Activated naive CD4-positive, alpha-beta T cell (primary cell): ENCODE measurements at places on chromosomes 16 and 17.
A peak's percentile ranks its signal among the peaks of the same experiment; 100 is the strongest.

DNA sequence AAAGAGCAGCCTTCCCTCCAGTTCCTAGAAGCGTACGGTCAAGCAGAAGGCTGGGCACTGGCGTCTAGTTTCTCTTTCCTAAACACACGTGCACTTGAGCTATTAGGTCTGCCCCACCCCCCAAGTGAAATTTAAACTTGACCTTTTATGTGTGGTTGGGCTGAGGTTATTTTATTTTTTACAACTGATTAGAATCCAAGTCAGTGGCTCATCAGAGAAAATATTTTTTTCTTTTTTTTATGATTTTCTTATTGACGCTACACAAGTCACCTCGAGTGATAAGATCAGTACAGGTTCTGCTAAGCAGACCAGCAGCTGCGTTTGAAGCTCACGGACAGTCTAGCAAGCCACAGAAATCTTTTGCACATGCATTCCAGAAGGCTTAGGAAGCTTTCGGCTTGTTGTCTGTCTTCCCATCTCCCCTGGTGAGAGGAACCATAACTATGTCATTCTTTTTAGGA lies 95.1 kb downstream of the ZFHX3 start:
- DNase-seq, result no peak

DNA sequence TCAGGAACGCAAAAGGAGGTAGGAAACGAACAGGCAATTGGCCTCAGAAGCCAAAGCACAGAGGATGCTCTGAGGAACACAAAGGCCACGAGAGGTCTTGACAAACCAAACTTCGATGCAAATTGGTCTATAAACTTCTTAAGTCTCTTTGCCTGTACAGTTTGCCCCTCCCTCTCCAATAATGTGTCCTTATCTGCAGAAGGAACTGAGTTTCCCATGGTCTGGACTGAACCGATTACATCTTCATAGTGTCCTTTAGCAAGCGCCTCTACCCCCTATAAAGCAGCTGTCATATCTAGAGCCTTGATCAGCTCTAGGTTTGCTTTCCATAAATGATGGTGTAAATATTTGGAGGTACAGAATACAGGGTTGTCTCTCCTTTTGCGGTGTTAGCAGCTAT lies 3.1 kb upstream of the CDRT4 start:
- no peak for DNase-seq

GRCh38 chr17:45172232-45172540 lies 10.5 kb downstream of the HEXIM2 start:
- no peak for DNase-seq

- peak; percentile 51 for DNase-seq
These were observed 6.0 kb downstream of the CPSF4L start for GRCh38 chr17:73255671-73256181.

DNA sequence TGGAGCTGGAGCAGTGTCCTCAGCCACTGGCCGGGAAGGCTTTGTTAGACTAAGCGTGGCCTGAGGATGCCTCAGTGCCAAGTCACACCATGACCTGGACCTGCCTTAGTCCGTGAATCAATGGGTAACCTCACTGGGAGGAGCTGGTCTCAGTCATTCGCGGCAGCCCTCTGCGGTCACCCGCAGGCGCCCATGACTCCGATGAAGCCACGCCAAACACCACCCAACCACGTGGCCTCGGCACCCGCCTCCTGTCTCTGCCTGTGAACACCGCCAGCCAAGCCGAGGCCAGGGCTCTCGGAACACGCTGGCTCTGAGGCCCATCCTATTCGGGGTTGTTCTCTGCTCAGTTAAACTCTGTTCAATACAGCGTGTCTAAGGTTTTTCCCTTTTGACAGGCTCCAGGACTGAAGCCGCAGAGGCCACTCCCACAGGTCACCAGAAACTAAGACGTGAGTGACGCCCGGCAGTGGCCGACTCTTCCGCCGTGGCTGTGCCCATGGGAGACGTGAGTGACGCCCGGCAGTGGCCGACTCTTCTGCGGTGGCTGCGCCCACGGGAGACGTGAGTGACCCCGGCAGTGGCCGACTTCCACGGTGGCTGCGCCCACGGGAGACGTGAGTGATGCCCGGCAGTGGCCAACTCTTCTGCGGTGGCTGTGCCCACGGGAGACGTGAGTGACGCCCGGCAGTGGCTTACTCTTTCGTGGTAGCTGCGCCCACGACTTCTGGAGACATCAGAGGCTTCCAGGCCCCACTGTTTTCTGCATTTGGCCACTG lies 16.8 kb upstream of the PABPN1L start:
- DNase-seq, result no peak

DNA sequence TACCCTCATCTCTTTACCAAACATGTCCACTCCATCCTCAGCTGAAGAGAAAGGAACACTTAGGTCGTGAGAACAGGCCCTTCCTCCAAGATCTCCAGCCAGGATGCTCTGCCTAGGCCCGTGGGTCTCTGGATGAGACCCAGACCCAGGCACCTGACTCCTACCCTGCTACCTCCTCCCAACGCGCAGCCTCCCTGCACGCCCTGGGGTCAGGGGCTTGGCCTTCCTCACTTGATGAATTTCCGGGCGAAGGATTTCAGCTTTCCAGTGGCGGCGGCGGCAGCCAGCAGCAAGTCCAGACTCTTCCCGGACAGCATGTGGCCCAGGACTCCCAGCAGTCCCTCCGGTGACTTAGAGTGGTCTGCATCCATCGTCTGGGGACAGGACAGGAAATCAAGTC lies 13.4 kb downstream of the CSF3 start:
- no peak for DNase-seq

DNA sequence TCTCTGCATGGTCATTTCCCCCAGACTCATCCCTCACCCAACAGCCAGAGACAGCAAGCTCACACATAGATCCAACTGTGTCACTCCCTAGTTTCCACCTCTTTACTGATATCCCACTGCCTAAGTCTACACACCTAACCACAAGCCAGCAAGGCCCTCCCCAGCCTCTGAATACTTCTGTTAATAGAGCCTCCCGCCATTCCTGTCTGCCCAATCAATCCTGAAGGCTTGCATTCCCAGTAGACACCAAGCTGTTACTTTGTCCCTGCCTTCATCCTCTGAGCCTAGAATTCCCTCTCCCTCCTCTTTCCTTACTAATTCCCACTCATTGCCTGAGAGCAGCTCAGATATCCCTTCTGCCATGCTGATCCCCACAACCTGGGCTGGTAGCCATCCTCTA lies 4.7 kb downstream of the C17orf113 start:
- DNase-seq, result no peak

DNA sequence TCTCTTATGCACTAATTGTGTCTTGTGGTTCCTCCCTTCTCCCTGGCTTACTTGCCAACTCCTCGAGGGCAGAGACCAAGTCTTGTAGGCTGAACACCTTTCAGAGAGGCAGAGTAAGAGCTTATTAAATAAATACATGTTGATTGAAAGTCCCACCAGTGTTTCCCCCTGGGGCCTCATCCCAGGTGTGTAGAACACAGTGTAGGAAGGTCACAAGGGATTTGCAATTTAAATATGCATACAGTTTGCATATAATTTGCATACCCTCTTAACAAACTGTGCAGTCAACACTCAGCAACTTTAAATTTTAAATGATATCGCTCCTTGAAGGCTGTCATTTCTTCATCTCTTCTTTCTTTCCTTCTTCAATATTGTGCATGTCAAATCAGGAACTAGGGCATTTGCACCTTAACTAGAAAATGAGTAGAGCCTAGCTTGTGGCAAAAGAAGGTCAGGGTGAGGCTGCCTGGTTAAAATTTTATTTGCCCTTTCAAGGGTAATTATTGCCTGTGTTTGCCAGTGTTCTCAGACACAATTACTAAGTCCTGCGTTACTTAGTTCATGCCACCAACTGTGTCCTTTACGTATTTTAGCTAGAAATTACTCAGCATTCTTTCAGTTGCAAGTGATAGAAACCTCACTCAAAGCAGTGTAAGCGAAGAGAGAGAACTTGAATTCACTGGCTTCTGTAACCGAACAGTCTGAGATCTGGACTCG lies 465.7 kb downstream of the HAPSTR1 start:
- DNase-seq, result no peak

GRCh38 chr16:793414-793813 lies 5.0 kb downstream of the CHTF18 start:
- DNase-seq, result no peak

- DNase-seq, result no peak
These were observed 910.5 kb downstream of the CDH11 start for GRCh38 chr16:64211331-64211730.

DNA sequence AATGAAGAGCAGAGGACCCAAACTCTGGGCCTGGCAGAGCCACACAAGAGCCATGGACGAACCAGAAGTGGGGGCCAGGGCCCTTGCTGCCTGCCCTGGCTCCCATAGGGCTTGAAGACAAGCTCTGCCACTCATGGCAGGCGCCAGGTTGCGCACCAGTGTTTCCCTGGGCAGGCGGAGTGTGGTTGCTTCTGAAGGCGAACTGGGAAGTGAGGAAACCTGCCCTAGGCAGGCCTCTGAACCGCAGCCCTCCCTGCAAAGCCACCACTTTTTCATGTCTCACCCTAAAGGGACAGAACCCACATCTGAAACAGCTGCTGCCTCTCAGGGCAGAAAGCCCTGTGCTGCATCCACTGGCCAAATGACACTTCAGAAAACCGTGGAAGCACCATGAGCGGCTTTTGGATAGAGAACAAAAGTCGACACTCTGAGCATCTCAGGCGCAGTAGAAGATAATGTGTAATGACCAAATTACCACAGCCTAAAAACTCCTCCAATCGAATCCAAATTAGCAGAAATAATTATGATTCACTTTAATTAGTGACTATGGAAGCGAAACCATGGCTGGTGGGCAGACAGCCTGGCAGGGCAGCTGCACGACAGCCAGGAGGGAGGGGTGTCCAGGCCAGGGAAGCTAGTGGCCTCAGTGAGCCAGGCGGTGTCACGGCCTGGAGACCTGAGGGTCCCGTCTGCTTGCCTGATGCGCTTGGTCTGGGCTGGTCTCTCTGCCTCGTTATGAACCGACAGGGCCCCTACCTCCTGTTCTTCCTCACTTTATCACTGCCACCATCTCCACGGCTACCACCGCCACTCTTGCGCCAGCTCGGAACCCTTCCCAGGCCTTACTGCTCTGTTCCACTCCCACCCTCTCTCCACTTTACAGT lies 59.1 kb downstream of the PRMT7 start:
- DNase-seq, result no peak
